Effector CD8-positive, alpha-beta T cell (primary cell): ENCODE measurements at places on chromosomes 16 and 17.

- no peak for DNase-seq
Measured at GRCh38 chr17:44119062-44119461, 4.4 kb downstream of the HDAC5 start.

DNA sequence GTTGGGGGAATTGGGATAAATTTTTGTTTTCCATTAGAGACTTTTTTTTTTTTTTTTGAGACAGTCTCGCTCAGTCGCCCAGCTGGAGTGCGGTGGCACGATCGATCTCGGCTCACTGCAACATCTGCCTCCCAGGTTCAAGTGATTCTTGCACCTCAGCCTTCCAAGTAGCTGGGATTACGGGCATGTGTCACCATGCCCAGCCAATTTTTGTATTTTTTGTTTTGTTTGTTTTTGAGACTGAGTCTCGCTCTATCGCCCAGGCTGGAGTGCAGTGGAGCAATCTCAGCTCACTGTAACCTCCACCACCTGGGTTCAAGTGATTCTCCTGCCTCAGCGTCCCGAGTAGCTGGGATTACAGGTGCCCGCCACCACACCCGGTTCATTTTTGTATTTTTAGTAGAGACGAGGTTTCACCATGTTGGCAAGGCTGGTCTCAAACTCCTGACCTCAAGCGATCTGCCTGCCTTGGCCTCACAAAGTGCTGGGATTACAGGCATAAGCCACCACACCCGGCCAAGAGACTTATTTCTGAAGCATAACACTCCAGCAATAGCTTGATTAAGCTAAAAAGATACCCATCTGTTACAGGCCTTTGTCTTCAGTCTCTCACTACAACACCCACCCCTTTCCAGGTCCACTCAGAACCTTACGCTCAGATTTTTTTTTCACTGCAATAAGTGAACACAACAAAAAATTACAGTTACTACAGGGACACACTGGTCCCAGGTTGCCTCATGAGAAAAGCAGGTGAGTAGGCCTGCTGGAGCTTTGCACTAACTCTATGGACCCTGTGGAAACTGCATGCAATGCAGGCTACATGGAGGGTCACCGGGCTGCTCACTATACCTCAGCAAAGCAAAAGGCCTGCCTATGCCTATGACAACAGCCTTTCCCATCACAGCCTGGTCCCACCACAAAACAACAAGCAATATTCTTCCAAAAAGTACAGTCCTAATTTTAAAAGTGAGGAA lies 34.6 kb downstream of the KANSL1 start:
- DNase-seq = no peak

DNA sequence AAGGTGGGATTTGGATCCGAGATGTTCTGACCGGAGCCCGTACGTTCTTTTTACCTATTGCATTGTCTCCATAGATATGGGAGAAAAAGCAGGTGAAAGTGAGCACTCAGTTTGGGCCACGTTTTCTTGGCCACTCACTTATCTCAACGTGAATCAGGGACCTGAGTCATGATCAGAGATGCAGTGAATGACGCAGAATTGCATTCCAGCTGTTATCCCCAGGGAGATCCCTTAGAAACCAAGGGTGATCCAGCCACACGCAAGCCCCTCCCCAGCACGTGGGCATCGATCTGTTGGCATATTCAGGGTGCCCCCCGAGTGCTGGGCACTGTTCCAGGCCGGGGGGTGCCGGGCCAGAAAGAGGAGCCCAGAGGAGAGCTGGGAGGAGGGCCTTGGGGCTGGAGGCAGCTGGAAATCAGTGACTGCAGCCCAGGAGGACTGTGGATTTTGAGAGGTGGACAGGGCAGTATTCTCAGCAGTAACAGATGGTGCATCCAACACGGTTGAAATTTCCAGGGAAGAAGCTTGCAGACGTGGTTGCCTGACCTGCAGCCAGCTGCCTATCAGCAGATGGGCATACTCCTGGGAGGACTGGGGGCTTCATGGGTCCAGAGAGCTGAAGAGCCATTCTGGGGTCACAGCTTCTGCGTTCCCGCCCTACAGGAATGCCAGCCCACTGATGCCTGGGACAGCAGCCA lies 87.2 kb upstream of the CACNG5 start:
- no peak for DNase-seq

- DNase-seq = no peak
Measured at GRCh38 chr17:48523010-48523409, 7.8 kb downstream of the HOXB1 start.

DNA sequence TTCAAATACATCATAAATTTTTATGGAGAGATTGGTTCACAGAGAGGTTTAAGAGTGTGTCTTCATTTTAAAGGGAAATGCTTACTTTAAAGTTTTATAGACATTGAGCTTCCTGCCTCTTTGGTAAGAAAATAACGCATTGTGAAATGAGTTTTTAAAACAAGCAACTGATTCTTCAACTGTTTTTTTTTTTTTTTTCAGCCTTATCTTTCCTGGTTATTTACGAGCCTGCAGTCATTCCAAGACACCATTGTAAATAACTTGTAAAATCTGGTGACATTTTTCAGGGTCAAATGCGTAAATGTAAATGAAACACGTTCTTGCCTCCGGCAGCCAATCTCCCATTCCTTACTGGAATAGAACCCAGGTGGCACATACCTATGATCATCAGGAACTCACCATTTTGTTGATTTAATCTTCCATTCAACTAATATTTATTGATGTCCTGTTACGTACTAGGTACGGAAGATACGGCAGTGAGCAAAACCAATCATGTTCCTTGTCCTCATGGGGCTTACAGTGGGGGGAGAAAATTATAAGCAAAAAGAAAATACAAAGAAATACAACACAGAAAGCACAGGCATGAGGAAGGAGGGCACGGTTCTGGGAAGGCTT lies 33.2 kb upstream of the CDYL2 start:
- no peak for DNase-seq

DNA sequence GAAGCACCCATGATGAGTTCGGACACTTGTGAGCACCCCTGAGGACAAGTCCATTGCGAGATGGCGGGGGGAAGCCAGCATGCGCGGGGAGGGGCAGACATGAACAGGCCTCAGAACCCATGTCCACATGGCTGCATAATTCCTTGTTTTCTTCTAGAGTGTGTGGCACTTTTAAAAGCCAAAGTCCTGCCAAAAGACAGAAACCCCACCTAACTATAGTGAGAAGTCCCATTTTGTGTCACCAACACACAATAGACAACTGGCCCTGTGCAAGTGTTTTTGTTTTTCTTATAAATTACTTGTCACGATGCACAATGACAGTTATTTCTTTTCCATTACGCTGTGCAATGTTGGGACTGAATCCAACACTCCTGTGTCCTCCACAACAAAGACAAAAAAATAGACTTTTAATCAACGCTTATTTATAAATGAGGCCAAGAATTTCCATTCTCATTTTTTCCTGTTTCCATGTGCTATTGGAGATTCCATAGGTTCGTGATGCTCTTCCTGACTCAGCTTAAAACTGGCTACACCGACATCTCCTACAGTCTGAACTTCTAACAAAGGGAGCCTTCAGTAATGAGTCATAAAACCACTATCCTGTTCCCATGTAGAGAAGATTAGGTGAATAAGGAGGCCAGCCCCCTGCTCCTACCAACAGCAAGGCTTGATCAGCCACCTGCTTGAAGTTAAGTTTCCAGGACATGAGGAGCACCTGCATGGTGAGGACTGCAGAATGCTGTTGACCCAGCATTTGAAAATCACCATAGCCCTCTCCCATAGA lies 98.9 kb downstream of the ZNF423 start:
- no peak for DNase-seq
